Left colon (tissue), 2 donors: ENCODE measurements at places on chromosomes 5 and 9. TPM values are rescaled to one million over a fixed set of nuclear protein-coding genes. Genes with fewer than 3 reads are reported as not detected.
A peak's percentile ranks its signal among the peaks of the same experiment; 100 is the strongest.

- DNase-seq, result no peak
Measured at GRCh38 chr5:37742111-37742510, 97.7 kb downstream of the GDNF start.

DNA sequence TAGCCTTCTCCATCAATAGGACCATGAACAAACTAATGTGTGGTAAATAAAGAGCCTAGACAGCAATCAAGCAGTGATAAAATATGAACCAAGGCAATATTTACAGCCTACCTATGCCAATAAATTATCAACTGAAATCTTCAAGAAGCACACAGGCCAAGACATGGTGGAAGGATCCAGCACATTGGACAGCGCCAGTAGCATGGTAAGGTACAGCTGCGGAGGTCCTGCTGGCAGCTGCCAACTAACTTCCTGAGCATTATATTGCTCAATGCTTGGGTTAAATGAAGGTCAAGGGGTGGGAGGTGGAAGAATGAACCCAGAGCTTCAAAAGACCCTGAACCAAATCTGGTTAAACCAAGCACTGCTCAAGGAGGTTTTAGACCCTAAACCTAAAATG is 16.5 kb upstream of the SPDL1 start:
- no peak for DNase-seq

DNA sequence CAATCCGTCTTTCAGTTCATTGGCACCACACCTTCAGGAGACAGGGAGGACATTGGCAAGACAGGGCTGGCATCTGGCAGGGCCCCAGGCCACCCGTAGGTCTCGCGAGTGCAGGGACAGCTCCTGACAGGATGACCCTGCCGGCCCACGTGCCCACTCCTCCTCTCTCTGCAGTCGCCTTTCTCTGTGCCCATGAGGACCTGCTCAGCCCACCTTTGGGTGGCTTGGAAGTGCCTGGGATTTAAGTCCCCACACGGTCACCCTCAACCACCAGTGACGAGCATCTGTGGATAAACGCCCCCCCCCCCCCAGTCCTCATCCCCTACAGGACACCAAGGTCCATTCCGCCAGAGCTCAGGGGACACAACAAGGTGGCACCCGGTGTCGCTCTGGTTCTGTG is 4.1 kb downstream of the MRPL36 start:
- DNase-seq, result no peak

- no peak for DNase-seq
Measured at GRCh38 chr5:156394642-156395305, 67.8 kb downstream of the SGCD start.

GRCh38 chr5:41349846-41350245 is 136.5 kb upstream of the C6 start:
- no peak for DNase-seq

DNA sequence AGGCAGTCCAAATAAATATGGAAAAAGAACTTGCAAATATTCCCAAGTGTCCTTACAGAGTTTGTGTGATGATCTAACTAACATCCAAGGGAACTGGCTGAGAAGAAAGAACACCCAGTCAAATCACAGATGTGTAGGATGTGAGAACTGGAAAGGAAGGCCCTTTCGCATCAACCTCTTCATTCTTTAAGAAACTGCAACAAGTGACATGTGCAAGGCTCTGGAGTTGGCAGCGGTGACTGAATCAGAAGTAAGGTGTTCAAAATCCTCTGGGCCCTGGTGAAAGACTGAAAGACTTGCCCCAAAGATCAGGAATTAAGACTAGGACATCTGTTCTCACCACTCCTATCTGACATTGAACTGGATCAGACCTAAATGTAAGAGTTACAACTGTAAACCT is 88.7 kb downstream of the RAPGEF1 start:
- DNase-seq, result no peak

- DNase-seq, result peak; percentile 18
Measured at GRCh38 chr9:134180786-134181647, 16.7 kb upstream of the RNU6ATAC start.

GRCh38 chr5:158819095-158819494 is 280.6 kb downstream of the EBF1 start:
- no peak for DNase-seq

GRCh38 chr5:140168371-140168770 is 6.6 kb upstream of the CYSTM1 start:
- no peak for DNase-seq

GRCh38 chr9:8604201-8604600 is 804.6 kb upstream of the DMAC1 start:
- DNase-seq, result no peak

TRIM23 gene
- total RNA-seq, result 8.8 TPM

LHX6 gene
- 2.1 TPM for total RNA-seq

GPR150 gene
- total RNA-seq, result 0.37 TPM

FRRS1L gene
- 0.81 TPM for total RNA-seq

HDHD3 gene
- 143 TPM for total RNA-seq

DMGDH gene
- total RNA-seq, result 0.95 TPM
